ENCODE measurements at places on chromosomes 16 and 17.

- no peak overlapping the region for H3K27ac ChIP-seq
- H3K27me3 ChIP-seq: no peaks in the 10 kb centered on the region
- no peaks in the 10 kb centered on the region for H3K36me3 ChIP-seq
- no peak for DNase-seq
These were observed 433.6 kb downstream of the HAPSTR1 start for GRCh38 chr16:9525037-9525436.

DNA sequence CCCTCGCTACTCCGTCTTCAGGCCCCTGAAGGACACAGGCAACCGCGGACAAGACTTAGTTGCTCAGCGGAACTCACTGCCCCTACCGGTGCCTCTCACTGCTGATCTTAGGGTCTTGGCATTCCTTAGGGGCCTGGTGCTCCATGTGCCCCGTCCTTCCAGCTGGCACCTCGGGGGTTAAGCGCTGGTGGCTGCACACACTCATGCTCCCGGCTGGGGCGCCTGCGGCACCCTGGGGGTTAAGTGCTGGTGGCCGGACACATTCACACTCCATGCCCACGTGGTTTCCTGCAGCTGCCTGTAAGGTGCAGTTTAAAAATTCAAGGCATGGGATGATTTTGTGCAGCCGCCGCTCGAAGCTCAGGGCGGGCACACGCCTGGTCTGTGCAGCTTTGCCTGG, 45.1 kb downstream of the BAIAP2 start:
- H3K27me3 ChIP-seq: no peaks in the 10 kb centered on the region
- no peak overlapping the region for H3K4me3 ChIP-seq
- DNase-seq: no peak
- peaks cover 1% of the 10 kb centered on the region for H3K4me1 ChIP-seq
- peaks cover 43% of the 10 kb centered on the region for H3K36me3 ChIP-seq
- no peak overlapping the region for H3K27ac ChIP-seq

DNA sequence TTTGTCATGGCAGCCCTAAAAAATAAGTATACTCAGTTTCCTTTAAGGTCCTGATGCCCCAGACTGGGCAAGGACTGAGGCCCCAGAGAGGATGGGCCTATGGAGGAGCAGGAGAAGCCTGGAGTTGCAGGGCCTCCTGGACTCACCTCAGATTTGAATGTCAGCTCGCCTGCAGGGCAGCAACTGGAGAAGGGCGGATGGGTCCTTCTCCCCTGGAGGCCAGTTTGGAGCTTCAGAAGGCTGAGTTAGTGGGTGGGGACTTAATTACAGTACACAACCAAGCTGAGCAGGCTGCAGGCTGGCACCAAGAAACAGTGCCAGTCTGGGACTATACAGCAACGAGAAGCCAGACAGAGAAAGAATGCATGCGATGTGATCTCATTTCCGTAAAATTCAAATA, 6.2 kb downstream of the PIRT start:
- H3K36me3 ChIP-seq: no peaks in the 10 kb centered on the region
- H3K4me1 ChIP-seq: no peaks in the 10 kb centered on the region
- no peak for DNase-seq
- H3K27me3 ChIP-seq: no peaks in the 10 kb centered on the region
- H3K4me3 ChIP-seq: no peak overlapping the region

GRCh38 chr16:30760577-30761426, 1.1 kb downstream of the CFAP119 start:
- peak overlapping the region; percentile 72 for H3K4me3 ChIP-seq
- DNase-seq: no peak
- H3K27me3 ChIP-seq: no peaks in the 10 kb centered on the region
- peaks cover 71% of the 10 kb centered on the region for H3K36me3 ChIP-seq

DNA sequence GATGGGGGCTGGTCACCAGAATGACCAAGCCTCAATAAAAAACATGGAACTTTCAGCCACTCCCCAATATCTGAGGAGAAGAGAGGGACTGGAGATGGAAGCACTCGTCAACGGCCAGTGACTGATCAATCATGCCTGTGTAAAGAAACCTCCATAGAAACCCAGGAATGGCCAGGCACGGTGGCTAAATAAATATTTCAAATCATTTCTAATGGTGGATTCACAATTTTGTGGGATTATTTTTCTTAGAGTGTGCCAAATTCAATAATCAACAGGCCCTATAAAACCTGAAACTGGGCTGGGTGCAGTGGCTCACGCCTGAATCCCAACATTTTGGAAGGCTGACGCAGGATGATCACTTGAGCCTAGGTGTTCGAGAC, 16.4 kb downstream of the NSMCE1 start:
- H3K27ac ChIP-seq: no peak overlapping the region
- no peak for DNase-seq
- peaks cover 4% of the 10 kb centered on the region for H3K36me3 ChIP-seq

DNA sequence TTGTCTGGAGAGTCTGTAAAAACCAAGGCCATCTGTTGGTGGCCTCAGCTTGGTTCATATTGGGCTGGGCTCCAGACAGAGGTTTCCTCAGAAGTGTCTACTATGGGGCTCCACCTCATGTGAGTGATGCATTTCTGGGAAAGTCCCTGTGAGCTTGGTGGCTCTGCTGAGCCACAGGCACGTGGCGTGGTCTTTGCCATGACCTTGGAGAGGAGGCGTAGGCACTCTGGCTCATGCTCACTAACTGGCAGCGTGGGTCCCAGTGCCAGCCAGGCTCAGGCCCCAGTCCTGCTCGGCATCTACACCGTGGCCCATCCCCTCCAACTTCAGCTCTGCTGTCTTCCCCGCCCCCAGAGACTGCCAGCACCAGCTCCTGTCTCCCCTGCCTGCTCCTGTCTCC, 10.7 kb upstream of the SMTNL2 start:
- H3K36me3 ChIP-seq: no peaks in the 10 kb centered on the region
- peaks cover 8% of the 10 kb centered on the region for H3K27me3 ChIP-seq
- no peak overlapping the region for H3K4me3 ChIP-seq
- H3K27ac ChIP-seq: no peak overlapping the region
- DNase-seq: no peak
- H3K4me1 ChIP-seq: no peaks in the 10 kb centered on the region

DNA sequence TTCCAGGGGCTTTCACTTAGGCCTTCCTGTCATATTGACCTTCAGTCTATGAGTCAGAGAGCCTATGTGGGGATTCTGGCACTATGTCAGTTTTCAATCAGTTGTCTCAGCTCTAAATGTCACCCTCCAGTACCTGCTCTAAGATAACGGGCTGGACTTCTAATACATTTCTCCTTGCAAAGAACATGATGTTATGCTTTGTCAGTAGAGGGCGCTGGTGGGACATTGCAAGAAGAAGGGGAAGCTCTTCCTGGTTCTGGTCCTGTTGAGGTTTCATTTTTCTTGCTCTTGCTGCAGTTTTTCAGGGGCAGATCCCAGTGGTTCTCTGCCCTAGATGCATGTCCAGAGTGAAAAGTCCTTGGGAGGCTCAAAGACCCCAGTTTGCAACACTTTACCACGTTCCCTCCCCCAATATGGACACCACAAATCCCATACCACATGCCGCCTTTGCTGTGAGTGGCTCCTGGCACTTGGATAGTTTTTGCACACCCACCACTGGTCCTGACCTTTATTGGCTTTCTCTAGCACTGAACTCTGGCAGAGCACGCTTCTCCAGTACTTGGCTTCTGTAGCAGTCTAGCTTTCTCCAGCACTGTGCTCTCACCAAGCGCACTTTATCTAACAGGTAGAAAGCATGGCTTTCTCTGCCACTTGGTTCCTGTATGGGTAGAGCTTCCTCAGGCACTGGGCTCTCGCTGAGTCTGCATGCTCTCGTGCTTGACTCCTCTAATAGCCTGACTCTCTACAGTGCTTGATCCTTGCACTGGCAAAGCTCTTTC, 49.0 kb downstream of the BCL7C start:
- no peak overlapping the region for H3K4me3 ChIP-seq
- no peaks in the 10 kb centered on the region for H3K4me1 ChIP-seq
- peak; percentile 78 for DNase-seq
- H3K27me3 ChIP-seq: no peaks in the 10 kb centered on the region
- no peak overlapping the region for H3K27ac ChIP-seq

All from SJSA1 (cell line).